CD4-positive, alpha-beta T cell treated with Interleukin-15 for 4 hours (primary cell): ENCODE measurements at places on chromosomes 16 and 17.

DNA sequence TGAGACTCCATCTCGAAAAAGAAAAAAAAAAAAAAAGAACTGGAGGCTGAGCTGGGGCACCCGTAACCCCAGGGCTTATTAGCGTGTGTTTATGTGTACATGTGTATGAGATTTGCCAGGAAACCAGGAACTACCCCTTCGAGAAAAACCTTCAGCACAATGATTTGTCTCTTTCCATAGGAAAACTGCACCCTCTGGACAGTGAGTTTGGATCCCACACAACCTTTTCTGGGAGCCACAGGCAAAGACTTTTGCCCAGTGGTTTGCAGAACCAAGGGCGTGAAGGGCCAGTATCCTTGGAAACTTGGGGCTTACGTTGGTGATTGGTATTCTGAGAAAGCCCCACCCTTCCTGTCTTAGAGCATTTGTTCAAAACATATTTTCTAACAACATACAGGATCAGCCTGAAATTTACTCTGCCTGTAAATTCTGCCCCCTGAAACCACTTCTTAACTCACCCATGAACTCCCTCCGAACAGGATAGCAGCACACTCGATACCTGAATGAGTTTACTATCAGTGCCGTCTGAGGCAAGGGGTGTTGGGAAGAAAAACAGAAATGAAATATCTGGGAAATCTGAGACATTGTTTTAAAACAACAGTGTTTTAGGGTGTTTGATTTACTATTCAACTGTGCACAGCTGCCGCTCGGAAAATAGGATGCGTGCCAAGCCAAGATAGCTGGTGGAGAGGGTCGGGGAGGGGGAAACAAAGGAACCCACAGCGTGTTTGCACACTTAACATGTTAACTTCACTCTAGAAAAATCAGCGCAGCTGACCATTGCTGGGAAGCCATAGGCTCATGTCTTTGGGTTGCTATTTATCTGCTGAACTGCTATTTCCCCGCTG is 40.2 kb upstream of the MAF start:
- peak; percentile 67 for DNase-seq

DNA sequence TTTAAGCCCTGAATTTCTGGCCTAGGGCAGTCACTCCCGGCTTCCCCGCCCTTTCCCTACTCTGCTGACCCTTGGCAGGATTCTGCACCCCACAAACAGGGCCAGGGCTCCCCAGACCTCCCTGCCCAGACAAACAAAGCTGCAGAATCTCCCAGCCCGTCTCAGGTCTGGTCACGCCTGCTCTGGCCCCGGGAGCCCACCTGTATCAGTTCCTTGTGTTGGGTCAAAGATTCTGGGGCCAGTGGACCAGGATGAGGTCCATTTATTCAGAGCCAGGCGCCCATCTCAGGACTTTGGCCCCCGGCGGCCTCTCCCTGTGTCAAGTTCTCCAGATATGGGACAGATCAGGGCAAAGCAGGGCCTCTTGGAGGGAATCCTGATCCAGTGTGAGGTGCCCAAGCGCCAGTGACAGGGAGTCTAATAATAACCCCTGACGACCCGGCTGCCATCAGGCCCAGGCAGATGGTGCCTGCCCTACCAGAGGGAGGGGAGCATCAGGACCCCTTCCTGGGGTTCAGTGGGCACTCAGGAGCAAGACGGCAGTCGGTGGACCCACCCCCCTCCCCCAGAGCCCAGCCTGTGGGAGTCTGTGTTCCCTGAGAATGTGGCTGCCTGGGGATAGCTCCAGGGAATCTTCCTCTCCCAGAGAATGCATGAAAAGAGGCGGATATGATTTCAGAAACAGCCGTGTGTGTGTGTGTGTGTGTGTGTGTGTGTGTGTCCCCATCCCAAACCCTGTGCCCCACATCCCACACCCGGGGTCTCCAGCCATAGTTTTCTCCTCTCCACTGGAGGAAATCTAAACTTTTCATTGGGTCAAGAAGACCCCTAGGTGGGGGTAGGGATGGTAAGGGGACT is 1.3 kb downstream of the TTYH2 start:
- no peak for DNase-seq

GRCh38 chr16:272633-273546 is 2.9 kb downstream of the RGS11 start:
- DNase-seq = no peak

DNA sequence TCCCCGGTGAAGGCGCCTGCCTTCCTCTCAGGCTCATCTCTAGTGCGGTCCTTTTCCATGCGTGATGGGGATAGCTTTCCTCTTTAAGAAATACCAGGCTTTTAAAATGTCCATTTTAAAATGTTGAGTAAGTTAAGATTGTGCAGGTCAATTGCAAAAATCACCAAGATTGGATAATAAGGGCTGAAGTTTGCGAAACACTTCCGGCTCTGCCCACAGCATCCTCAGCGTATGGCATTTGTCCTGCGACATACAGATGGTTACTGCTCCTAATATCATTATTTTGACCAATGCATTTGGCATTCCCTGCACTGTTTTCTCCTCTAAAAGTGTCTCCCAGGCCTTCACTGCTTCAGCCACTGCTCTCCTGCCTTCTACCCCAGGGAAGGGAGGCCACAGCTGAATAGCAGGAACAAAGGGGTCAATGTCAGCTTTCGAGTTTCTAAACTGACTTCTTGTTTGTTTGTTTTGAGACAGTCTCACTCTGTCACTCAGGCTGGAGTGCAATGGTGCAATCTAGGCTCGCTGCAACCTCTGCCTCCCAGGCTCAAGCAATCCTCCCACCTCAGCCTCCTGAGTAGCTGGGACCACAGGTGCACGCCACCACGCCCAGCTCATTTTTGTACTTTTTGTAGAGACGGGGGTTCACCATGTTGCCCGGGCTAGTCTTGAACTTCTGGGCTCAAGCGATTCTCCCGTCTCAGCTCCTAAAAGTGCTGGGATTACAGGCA is 91.9 kb downstream of the CRISPLD2 start:
- no peak for DNase-seq

DNA sequence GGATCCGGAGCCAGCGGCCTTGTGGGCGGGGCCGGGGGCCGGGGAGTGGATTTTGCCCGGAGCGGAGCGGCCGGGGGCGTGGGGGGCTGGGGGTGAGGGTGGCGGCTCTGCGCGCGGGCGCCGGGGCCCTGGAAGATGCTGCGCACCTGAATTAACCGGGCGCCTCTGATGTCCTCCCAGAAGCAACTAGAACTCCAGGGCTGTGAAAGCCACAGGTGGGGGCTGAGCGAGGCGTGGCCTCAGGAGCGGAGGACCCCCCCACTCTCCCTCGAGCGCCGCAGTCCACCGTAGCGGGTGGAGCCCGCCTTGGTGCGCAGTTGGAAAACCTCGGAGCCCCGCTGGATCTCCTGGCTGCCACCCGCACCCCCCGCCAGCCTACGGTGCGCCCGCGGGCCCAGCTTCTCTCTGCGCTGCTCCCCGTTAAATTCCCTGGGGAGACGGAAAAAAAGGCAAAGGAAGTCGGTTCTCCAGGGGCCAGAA is 549 bp downstream of the SLC26A11 start:
- DNase-seq = no peak

- DNase-seq = no peak
Measured at GRCh38 chr17:48550502-48551213, 5.7 kb upstream of the HOXB2 start.

- peak; percentile 62 for DNase-seq
Measured at GRCh38 chr16:381789-382717, at the start of gene PGAP6. PGAP6 (minus strand) TSS chr16:381978; CDS start chr16:381821, 157 bp downstream.

DNA sequence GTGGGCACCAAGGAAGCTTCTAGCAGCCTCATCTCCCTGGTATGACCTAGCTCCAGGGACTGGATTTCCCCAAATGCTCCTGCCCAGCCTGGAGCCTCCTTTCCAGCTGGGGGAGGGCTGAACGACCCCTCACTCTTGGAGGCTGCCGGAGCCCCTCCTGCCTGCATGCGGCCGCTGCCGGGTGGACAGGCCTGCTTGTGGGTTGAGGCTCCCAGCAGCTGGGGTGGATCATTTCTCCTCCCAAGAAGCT is 213.6 kb downstream of the SEC14L1 start:
- no peak for DNase-seq

GRCh38 chr17:63295288-63295687 is 150.8 kb downstream of the CYB561 start:
- no peak for DNase-seq

DNA sequence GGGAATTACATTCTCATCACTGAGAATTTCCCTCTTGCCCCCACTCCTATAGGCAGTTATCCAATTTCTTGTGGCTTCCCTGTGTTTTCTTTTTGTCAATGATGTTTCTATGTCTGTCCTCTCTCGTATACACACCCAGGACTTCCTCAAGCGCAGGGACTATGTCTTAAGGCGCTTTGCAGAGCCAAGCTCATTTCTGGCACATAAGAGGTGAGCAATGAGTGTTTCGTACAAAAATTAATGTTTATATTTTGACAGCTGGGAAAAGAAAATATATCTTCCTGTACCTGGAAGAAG is 947 bp downstream of the DDX42 start:
- DNase-seq = no peak

GRCh38 chr16:81435103-81435502 is 9.5 kb upstream of the CMIP start:
- DNase-seq = no peak

DNA sequence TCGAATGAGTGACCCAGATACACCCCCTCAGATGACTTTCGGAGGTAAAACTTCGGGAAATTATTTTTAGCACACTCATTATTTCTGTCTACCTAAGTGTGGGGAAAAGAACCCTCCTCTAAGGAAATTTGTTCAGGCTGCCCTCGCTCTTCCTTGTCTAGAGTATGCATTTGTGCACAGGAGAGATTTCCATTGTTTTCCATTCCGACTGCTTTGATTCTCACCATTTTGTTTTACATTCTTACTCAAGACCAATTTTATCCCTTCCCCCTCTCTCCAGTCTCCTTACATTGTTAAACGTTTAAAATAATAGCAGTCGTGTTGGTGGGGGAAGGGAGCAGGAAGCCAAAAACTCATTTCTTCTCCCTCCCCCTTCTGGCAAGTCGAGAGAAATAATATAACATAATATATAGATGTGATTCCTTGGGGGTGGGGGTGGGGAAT is 1.5 kb upstream of the CHD3 start:
- DNase-seq = no peak

DNA sequence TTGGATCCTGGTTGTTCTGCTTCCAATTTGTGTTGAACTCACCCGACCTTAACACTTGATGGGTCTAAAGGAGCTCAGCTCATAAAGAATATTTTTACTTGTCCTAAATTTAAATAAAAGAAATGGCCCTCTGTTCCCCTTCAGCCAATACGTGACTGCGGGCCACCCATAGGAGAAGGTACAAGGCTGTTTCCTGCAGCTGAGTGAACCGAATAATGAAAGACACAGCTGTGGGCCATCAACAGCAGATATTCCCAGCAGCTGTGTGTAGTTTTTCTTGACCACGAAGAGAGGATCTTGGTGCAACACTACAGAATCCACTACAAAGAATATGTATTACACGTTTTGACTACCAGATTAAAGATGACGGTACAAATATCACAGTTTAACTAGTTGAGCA is 1431.6 kb downstream of the CDH11 start:
- no peak for DNase-seq

GRCh38 chr16:46828292-46828691 is 2.7 kb downstream of the C16orf87 start:
- DNase-seq = no peak

DNA sequence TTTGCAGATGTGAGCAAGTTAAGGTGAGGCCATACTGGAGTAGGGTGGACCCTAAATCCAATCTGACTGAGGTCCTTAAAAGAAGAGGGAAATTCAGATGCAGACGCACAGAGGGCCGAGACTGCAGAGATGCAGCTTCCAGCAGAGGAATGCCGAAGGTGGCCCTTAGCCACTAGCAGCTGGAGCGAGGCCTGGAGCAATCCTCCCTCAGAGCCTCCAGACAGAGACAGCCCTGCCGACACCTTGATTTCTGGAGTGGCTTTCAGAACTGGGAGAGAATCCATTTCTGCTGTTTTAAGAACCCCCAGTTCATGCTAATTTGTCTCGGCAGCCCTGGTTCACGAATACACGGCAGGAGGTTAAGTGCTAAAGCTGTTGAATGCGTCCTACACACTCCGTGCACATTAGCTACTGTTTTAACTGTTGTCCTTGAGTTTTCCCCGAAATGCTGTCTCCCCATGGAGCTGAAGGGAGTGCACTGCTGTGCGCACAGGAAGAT is 135.5 kb downstream of the IRF8 start:
- DNase-seq = no peak

DNA sequence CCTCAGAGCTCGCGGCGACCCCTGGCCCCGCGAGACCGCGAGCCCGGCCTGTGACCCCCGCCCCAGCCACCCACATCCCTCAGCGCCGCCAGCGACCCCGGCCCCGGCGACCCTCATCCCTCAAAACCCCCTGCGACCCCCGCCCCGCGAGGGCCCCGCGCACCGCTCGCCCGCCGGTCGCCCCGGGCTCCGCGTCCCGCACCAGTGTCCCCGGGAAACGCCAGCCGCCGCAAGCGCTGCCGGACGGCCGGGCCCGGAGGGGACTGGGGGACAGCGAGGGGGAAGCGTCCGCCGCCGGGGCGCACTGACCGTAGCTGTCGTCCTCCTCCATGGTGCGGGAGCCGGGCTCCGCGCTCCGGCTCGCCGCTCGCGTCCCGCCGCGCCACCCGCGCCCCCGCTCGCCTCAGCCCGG is at the start of gene CYTH1:
Gene CYTH1 (minus strand): TSS at position 381 of the 412 bp plus-strand sequence. CDS start 50 bp downstream, at position 331.
- DNase-seq = no peak

GRCh38 chr16:89890886-89891657 is 17.7 kb downstream of the TCF25 start:
- DNase-seq = no peak

- DNase-seq = no peak
Measured at GRCh38 chr17:57597531-57598453, 147.3 kb downstream of the CCDC182 start.

GRCh38 chr17:68820825-68821481 is 134.2 kb downstream of the ABCA8 start:
- no peak for DNase-seq

GRCh38 chr16:49675413-49675812 is 180.5 kb downstream of the ZNF423 start:
- no peak for DNase-seq

DNA sequence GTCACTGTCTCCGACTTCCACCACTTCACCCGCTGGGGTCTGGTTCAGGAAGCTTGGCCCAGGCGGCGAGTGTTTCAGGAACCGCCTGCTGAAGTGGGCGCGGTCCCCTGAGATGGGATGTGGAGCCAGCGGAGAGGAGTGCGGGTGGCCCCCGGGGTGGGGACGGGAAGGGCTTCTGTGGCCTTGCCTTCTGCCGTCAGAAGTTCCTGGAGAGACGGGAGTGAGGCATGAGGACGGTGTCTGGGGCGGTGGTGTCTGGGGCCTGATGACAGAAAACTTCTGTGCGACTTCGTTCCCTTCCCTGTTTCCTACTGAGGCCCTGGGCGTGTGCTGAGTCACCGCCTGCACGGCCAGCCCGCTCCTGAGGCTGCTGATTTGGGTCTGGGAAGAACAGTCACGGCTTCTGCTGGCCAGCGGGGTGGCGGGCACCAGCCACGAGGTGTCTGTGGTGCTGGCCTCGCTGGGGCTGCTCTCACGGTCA is 12.3 kb upstream of the NLRC3 start:
- no peak for DNase-seq

GRCh38 chr17:2188971-2189630 is 114.5 kb downstream of the SMG6 start:
- DNase-seq = no peak
